ENCODE measurements at places on chromosomes 6 and 20.

DNA sequence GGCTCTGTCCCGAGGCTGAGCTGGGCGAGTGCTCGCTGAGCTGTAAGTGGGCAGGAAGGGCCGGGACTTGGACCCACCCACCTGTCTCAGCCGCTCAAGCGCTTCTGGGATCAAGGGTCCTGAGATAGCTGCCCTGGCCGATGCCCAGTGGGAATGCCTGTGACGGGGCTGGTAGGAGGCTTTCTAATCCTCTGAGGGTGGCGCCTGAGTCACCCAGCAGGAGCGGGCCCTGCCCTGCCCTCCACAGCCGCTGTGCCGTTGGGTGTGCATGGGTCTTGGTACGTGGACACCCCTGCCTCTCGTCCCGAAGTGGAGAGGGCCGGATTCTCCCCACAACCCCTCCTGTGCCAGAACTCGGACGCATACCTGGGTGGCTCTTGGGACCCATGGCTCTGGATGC is 43.1 kb upstream of the GATA5 start:
- no peak for DNase-seq

DNA sequence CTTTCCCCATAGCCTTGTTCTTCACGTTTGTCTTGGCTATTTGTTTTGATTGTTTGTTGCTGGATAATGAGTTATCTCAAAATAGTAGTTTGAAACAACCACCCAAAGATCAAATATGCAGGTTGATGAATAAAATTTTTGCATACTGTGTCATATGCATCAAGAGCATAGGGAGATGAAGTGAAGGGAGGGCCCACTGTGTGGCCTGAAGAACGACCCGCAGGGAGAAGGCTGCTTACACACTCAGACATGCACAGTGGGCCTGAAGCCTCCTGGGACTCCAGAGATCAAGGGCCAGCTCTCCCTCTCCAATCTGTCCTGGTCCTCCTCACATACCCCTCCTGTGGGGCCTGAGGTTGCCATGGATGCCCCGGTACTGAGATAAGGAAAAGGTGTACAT is 16.2 kb upstream of the TREM2 start:
- peak; percentile 25 for DNase-seq

GRCh38 chr6:35573495-35574110 is 60.9 kb upstream of the TULP1 start:
- DNase-seq = no peak

DNA sequence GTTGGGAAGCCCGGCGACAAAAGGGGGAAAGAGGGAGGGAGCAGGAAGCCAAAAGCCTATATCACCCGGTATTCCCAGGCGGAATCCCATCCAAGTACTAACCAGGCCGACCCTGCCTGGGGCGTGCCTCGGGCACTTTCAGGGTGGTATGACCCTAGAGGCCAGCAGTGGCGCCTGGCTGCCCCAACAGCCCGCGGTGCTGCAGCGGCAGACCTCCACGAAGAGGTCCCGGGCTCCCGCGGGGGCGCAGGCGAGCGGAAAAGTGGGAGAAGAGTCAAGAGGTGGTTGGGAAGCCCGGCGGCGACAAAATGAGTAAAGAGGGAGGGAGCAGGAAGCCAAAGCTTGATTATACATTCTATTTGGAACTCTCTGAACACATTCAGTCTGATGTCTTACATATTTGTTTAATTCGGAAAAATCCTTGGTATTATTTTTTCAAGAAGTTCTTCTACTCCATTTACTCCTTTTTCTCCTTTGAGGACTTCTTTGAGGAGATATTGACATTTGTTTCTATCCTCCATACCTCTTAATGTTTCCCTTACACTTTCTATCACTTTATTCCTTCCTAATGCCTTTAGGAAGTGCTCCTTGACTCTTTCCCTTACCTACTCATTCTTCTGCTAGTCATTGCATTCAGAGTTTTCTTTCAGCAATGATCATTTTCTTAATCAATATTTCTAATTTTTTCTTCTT is 11.5 kb downstream of the TREML4 start:
- peak; percentile 49 for DNase-seq

DNA sequence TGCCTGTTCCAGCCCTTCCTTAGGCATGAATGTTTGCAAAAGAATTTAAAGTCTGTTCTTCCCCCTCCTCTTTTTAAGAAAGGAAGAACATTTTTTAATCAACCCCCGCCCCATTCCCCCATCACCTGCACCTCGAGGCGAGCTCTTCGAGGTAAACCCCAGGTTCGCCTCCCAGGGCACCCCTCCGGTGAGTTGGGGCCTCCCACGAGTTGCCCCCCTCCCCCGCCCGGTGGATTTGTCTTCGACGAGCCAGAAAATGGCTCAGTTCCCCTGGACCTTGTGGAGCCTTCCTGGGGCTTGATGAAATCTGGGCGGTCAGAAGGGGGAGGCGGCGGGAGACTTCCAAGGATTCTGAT is 256 bp upstream of the OVOL2 start:
- DNase-seq = no peak

DNA sequence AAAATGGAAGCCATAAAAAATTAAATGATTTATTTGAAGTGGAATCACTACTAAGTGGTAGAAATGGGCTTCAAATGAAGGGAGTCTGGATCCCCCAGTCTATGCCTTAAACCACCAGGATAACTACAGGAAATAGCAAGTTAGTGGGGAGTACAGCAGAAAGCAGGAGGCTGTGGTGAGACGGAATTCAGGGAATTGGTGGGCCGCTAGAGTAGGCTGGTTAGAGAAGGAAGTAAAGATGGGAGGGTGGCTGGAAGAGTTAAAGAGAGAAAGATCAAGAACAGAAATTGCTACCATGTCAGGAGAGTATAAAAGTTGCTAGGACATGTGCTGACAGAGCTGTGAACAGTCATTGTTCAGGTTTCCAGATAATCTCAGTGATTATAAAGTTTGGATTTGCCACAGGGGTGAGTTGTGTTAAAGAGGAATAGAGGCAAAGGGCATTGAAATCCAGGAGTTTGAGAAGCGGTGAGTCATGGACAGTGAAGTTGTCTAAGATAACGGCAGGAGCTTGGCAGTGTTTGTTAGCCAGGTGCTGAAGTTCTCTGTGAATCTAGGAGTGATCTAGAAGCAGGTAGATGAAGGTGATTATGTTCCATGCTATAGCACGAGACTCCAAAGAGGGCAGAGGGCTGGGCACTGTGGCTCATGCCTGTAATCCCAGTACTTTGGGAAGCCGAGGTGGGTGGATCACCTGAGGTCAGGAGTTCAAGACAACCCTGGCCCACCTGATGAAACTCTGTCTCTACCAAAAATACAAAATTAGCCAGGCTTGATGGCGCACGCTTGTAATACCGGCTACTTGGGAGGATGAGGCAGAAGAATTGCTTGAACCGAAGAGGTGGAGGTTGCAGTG is 13.7 kb upstream of the HINT3 start:
- DNase-seq = no peak

DNA sequence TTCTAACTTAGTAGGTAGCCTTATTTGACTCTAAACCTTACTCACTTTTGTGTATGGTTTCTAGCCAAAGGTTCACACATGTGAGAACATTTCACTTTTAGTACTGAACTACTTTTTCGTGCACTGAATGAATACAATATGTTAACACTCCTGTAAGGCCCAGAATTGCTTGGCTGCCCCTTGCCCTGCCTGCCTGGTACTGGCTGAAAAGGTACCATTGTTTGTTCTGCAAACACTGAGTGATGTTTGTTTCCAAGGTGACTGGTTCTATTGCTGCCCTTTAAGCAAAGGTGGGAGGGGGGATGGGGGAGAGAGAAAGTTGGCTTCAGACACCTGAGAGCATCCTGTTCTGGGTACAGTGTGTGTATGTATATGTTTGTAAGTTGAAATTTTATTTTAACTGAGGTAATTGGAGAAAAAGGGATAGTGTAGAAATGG is 31.2 kb downstream of the RREB1 start:
- no peak for DNase-seq

- DNase-seq = no peak
Observed at GRCh38 chr6:159203304-159204005, 34.3 kb downstream of the FNDC1 start.

- no peak for DNase-seq
Observed at GRCh38 chr6:46903175-46903574, 18.6 kb downstream of the ADGRF5 start.

- no peak for DNase-seq
Observed at GRCh38 chr6:145090801-145091585, 644.3 kb downstream of the EPM2A start.

DNA sequence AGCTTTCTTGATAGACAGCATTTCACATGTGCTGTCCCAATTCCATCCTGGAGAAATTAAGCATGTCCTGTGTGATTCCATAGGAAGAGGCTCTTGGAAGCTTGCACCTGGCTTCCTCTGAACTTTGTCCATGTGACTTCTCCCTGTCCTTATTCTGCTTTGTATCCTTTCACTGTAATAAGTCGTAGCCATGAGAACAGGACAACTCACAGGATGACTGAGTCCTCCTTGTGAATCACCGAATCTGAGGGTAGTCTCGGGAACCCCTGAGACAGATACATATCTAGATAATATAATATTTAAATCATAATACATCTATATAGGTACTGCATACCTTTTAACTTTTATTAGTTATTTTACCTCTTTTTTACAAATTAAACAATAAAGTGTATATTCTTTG is 156.7 kb upstream of the THEMIS start:
- DNase-seq = no peak

DNA sequence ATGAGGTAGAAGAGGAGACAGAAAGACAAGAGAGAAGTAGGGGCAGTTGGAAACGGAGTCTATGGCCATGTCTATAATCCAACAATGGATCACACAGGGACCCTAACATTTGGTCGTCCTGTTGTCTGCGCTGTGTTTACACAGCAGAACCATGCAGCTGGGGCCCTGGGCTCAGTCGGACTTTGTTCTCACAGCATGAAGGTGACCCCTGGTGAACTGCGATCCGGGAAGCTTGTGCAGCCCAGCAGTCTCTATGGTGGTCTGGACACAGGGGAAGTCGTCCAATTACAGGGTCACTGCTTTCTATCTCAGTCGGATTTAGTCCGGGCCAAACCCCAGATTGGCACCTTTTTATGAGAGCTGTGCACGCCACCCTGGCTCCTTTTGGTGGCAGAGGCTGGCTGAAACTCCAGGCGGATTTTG is 153.6 kb downstream of the FOXA2 start:
- no peak for DNase-seq

DNA sequence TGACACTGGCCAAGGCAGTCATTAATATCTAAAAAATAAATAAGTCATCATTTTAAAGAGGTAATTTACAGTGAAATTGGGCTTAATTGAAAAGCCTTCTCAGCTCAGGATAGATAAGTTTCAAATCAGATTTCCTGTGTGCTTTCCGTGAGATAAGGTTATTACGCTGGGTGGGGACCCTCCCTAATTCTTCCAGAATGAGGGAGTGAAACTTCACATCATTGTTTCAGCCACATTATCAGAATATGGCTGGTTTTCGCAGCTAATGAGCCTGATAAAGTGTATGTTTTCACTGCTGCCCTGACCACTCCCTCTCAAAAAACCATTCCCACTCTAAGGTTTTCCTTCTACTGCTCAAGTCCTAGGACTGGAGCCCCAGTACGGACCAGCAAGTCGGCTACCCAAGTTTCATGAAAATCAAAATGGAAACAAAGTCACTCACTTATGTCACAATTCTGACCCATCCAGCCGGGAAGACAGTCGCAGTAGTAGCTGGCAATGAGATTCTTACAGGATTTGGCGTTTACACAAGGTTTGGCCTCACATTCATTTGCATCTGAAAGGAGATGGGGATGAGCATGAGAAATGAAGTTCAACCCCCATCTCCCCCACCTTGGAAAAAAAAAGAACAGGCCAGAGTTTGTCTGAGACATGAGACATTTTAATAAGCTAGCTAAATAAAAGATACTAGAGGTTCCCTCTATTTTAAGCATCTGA is 24.6 kb downstream of the JAG1 start:
- DNase-seq = no peak

DNA sequence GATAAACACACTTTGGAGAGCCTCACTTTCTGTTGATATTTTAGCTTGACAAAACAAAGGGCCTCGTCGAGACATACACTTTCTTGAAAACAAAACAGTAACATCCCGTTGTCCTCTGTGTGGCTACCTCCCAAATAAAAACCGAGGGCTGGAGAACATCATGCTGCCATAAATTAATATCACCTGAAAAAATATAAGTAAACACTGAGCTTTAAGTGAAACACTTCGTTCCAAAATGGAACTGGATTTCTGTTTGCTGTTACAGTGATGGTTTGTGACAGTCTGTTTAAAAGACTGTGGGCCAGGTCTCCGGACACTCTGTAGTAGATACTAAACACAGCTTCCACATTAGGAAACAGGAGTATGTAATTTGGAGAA is 187.2 kb downstream of the SMOC2 start:
- DNase-seq = no peak

- DNase-seq = no peak
Observed at GRCh38 chr20:61900011-61900944, 165.4 kb downstream of the TAF4 start.

DNA sequence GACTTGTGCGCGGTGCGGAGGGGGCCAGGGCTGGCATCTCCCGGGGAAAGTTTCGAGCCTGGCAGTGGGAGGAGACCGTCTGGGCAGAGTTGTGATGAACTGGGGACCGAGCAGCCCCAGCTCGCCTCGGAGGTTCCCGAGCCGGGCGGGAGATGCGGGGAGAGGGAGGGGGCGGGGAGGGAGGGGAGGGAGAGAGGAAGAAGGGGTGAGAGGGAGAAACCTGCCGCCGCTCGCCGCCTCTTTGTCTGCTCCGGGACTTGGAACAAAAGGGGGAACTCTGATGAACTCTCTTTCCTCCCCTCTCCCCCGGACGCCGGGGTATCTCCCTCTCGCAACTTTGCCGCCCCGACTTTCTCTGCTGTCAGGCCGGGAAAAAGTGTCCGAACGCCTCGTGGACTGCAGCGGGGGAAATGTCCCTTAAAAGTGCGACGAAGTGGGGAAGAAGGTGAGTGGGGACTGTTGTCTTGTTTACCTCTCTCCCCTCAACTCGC is 72.7 kb downstream of the SOX4 start:
- peak; percentile 76 for DNase-seq

GRCh38 chr20:57323034-57323433 is 6.6 kb upstream of the SPO11 start:
- DNase-seq = no peak

DNA sequence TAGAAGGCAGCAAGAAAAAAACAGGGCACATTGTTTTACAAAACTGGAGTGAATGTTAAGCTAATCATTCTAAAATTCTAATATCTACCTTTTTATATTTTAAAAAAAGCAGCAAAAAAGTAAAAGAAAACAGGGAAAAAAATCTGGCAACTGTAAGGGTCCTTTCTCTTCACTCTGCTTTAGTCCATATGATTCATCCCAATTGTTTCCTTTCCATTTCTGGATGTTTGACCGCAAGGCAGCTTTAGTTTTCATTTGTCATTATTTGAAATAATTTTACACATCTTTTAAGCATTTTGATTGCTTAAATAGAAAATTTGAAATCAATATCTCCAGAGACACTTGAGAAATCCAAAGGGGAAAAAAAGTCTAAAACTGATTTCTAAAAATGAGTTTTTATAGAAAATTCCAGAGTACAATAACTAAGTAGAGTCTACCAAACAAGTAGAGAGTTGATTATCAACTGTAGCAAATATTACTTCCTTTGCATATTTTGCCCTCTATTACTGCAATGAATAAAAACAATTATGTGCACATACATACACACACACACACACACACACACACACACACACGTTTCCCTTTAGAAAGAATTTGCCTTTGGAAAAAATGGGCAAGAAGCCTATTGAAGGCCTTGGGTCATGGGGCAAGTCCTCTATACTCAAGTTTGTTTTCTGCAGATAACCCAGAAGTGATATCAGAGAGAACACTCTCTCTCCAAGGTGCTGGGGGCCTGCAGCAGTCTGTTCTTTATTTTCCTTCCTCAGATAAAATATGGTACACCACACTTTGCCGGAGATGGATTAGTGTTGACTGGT is 259.7 kb downstream of the HACE1 start:
- no peak for DNase-seq

Measured in left forelimb (tissue), 1 donor.